ENCODE measurements at places on chromosomes 5 and 9. TPM values are rescaled to one million over a fixed set of nuclear protein-coding genes. Genes with fewer than 3 reads are reported as not detected.

- DNase-seq, result no peak
Observed at GRCh38 chr5:81665795-81666194, 85.1 kb downstream of the SSBP2 start.

The ACSL6 gene
- 0.03 TPM for total RNA-seq

DNA sequence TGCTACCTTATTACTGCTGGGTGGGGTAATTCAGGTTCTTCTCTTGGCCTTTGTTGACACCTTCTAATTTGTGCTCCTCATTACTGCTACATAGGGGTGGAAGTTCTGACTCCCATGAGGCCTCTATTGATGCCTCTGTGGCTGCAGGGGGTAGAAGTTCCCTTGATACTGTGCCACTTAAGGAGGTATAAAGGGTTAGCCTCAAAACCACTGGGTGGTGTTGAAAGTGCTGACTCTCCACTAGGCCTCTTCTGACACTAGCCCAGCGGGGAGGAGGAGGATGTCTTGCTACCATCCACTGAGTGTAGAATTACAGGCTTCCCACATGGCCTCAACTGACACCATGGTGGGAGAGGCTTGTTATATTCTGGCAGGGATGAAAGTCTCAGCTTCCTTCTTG is 36.7 kb upstream of the CCDC112 start:
- DNase-seq, result peak; percentile 47

- DNase-seq, result no peak
Observed at GRCh38 chr9:137123468-137123837, 8.9 kb upstream of the DPP7 start.

The ZDHHC11 gene
- 5.3 TPM for total RNA-seq

The TPRN gene
- total RNA-seq, result 12.0 TPM

The SLC6A19 gene
- total RNA-seq, result not detected

- DNase-seq, result no peak
Observed at GRCh38 chr9:91943478-91944470, 6.3 kb downstream of the ROR2 start.

The ADAMTS6 gene
- 30.1 TPM for total RNA-seq

GRCh38 chr9:8769153-8769552 is 969.6 kb upstream of the DMAC1 start:
- no peak for DNase-seq

The COL15A1 gene
- total RNA-seq, result 0.13 TPM

The ECM2 gene
- total RNA-seq, result 0.17 TPM

DNA sequence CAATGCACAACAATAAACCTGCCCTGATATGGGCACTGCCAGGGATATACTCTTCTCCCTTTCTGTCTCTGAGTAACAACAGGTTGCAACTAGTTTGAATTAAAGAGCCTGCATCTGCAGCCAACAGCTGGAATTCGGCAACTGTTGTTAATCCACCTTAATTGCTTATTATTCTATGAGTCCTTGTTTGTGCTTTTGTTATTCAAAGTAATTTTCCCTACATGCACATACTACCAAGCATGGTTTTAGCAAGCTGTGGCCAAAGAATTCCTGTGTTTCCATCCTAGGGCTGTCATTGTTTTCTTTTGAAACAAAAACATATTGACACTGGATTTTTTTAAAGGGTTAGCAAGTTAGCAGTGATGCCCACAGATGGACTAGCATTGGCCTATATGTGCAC is 171.5 kb downstream of the EFNA5 start:
- no peak for DNase-seq

The ACTBL2 gene
- 0.47 TPM for total RNA-seq

DNA sequence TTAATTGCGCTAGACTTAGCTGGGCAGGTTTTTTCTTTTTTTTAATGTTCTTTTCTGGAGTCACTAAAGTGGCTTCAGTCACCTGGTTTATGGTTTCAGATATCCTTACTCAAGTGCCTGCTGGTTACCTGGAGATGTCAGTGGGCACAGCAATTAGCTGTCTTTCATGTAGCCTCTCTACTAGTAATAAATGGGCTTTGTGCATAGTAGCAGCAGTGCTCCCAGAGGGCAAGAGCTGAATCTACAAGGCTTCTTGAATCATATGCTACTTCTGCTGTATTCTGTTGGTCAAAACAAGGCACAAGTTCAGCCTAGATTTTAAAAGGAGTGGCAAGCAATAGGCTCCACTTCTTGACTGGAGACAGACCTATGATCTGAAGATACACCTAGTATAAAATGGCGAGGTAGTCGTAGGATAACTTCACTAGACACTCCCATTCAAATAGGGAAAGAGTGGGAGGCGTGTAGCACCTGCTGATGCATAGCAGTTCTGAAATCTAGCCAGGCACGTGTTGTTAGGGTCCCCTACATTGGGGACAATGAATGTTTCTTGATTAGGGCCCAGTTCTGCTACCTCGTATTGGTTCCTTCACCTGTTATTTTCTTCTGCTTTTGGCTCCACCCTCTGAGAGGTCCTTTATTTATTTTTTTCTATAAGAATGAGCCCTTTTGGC is 7.0 kb downstream of the SCAMP1 start:
- no peak for DNase-seq

GRCh38 chr9:136721339-136722092 is 9.1 kb downstream of the DIPK1B start:
- DNase-seq, result peak; percentile 82

The KIF2A gene
- 51.3 TPM for total RNA-seq

All from HT1080 (cell line).